Activated CD4-positive, alpha-beta memory T cell treated with anti-CD3 and anti-CD28 coated beads for 36 hours (primary cell): ENCODE measurements at places on chromosomes 16 and 17. TPM values are rescaled to one million over a fixed set of nuclear protein-coding genes. Genes with fewer than 3 reads are reported as not detected.

DNA sequence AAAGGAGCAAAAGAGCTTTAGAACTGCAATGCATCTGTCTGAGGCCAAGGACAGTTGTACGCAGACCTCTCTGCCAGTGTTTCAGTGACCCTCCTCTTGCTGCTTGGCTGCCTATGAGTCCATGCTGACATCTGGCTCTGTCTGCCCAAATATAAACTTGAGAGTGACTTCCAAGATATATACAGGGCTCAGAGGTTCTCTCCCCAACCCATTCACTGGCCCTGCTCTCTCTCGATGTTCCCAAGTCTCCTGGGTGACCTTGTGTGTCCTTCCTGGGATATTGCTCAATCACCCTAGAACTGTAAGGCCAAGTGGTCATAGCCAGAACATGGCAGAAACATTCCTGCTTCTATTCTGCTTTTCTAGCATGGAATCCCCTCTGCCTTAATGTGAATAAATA is 716.3 kb downstream of the WWOX start:
- no peak overlapping the region for H3K4me3 ChIP-seq
- H3K4me1 ChIP-seq, result peaks cover 15% of the 10 kb centered on the region
- H3K27me3 ChIP-seq, result no peaks in the 10 kb centered on the region

DNA sequence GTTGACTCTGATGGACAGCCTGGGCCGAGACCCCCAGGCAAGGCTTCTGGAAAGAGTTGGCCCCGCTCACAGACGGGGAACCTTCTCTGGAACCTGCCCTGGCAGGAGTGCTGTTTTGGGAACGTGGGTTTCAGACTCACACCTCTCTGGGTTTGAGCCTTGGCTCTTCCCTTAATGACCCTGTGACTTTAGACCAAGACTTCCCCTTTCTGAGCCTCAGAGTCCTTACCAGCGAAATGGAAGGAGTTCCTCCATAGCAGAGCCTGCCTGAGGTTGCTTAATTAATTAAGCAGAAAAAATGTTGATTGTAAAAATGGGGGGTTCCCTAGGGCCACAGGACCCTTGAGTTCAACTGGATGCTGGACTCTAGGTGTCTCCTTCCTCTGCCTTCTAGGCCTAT is 408.2 kb downstream of the SEC14L1 start:
- H3K4me1 ChIP-seq, result no peaks in the 10 kb centered on the region
- no peaks in the 10 kb centered on the region for H3K27me3 ChIP-seq
- H3K36me3 ChIP-seq, result no peaks in the 10 kb centered on the region
- DNase-seq, result no peak
- no peak overlapping the region for H3K4me3 ChIP-seq

COX4I1 gene
- 511 TPM for total RNA-seq

DNA sequence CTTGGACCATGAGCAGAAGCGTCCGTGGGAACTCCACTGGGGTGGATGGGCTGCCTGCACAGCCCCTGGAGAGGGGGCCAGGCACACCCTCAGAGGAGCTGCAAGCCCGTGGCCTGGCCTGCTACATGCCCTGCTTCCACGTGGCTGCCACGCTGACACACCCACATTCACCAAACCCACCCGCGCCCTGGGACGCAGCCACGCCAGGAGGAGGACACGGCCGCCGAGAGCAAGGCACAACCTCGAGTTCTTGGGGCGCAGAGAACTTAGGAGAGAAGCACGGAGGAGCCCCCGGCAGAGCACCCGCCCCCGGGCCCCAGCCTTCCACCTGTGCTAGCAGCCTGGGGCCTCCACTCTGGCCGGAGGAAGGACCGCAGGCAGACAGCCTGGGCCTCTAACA is 18.8 kb downstream of the CASKIN1 start:
- peaks cover 15% of the 10 kb centered on the region for H3K36me3 ChIP-seq
- H3K27ac ChIP-seq, result no peak overlapping the region
- no peaks in the 10 kb centered on the region for H3K27me3 ChIP-seq
- H3K4me3 ChIP-seq, result no peak overlapping the region

IL17C gene
- total RNA-seq, result not detected

DNA sequence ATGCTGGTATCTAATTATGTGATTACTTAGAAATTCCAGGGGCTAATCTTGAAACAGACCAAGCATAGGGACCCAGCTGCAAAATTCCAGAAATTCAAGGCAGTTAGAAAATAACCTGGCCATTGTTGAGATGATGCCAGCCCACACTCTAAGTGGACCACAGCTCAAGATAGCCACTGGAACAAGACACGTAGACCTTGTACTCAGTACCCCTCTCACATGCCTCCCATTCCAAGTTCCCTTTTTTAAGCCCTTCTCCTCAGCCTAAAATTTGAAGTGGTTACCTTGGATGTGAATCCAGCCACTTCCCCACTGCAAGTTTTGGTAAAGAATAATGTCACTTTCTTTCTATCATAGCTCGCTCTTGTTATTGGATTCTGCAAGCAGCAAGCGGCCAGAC is 4.1 kb upstream of the ZNF19 start:
- H3K36me3 ChIP-seq, result no peaks in the 10 kb centered on the region
- no peak for DNase-seq
- no peak overlapping the region for H3K27ac ChIP-seq
- H3K4me1 ChIP-seq, result no peaks in the 10 kb centered on the region
- no peaks in the 10 kb centered on the region for H3K27me3 ChIP-seq

- peaks cover 33% of the 10 kb centered on the region for H3K36me3 ChIP-seq
- no peak overlapping the region for H3K27ac ChIP-seq
- H3K4me1 ChIP-seq, result peaks cover 22% of the 10 kb centered on the region
These were observed 40.9 kb downstream of the PIK3R5 start for GRCh38 chr17:8924595-8924994.

GRCh38 chr16:65846210-65846602 is 520.3 kb upstream of the CDH5 start:
- H3K27me3 ChIP-seq, result no peaks in the 10 kb centered on the region
- no peaks in the 10 kb centered on the region for H3K36me3 ChIP-seq
- no peak overlapping the region for H3K4me3 ChIP-seq
- no peaks in the 10 kb centered on the region for H3K4me1 ChIP-seq
